Activated naive CD4-positive, alpha-beta T cell (primary cell): ENCODE measurements at places on chromosomes 2 and 18.

- DNase-seq: no peak
These were observed 95.3 kb downstream of the EVA1A start for GRCh38 chr2:75465317-75465984.

- DNase-seq: no peak
These were observed 17.0 kb downstream of the RTN4 start for GRCh38 chr2:55033076-55033742.

GRCh38 chr2:25378731-25379490, 37.2 kb upstream of the DNMT3A start:
- DNase-seq: no peak

DNA sequence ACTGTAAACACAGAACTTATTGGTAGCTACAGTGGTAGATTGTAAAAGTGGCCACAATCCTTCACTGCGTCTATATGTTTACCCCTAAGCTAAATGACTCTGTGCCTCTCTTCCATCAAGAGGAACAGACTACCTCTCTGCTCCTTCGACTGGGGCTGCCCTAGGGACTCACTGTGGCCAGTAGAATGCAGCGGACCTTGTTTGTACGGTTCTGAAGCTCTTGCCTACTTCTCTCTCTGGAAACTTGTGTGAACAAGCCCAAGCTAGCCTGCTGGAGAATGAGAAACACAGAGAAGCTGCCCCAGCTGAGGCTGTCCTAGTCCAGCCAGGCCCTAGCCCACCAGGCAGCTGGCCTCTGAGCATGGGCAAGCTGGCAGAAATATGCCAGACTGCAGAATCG, 140.8 kb upstream of the SLC1A4 start:
- DNase-seq: no peak

DNA sequence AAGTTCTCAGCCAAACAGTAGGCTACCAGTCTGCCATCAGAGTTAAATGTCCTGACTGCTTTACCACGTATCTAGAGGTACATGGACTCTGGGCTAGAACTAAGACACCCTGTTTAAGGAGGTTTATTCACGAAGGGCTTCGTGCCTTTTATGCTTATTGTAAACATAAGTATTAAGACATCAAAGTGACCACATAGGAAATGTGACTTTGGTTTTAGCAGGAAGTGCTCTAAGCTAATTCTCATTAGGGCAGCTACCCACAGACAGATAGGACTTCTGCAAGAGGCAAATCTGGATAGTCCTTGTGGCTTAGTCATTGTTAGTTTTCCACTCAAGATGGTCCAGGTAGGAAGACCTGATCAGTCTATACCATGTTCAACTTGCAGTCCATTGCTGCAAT, 233.3 kb upstream of the MGAT5 start:
- no peak for DNase-seq

- no peak for DNase-seq
These were observed 25.1 kb upstream of the AAK1 start for GRCh38 chr2:69668598-69668997.

- DNase-seq: no peak
These were observed at the start of gene GULP1 for GRCh38 chr2:188291617-188292347. Gene GULP1, plus strand, starts transcription at chr2:188291874. Its CDS starts 185,829 bp downstream, at chr2:188477703.

GRCh38 chr2:128601298-128602037, 282.8 kb upstream of the HS6ST1 start:
- no peak for DNase-seq

- DNase-seq: no peak
These were observed 9.5 kb upstream of the KDSR start for GRCh38 chr18:63376538-63376937.

GRCh38 chr2:178429336-178429735, 21.6 kb downstream of the PRKRA start:
- DNase-seq: no peak

- no peak for DNase-seq
These were observed 22.7 kb downstream of the RNF152 start for GRCh38 chr18:61870151-61870550.

DNA sequence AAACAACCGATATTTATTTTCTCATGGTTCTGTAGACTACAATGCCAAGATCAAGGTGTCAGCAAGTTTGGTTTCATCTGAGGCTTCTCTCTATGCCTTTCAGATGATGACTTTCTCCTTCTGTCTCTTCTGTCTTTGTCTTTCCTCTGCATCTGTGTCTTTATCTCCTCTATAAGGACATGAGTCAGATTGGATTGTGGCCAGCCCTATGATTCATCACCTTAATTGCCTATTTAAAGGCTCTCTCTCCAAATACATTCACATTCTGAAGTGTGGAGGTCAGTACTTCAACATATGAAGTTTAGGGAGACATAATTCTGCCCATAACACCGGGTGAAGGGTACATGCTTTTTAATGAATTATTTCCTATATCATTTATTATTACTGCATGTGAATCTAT, 71.2 kb upstream of the CNTNAP5 start:
- DNase-seq: no peak

- DNase-seq: no peak
These were observed 84.5 kb downstream of the PDK1 start for GRCh38 chr2:172640389-172640788.

- no peak for DNase-seq
These were observed 242.8 kb downstream of the KCNE4 start for GRCh38 chr2:223294756-223295155.

DNA sequence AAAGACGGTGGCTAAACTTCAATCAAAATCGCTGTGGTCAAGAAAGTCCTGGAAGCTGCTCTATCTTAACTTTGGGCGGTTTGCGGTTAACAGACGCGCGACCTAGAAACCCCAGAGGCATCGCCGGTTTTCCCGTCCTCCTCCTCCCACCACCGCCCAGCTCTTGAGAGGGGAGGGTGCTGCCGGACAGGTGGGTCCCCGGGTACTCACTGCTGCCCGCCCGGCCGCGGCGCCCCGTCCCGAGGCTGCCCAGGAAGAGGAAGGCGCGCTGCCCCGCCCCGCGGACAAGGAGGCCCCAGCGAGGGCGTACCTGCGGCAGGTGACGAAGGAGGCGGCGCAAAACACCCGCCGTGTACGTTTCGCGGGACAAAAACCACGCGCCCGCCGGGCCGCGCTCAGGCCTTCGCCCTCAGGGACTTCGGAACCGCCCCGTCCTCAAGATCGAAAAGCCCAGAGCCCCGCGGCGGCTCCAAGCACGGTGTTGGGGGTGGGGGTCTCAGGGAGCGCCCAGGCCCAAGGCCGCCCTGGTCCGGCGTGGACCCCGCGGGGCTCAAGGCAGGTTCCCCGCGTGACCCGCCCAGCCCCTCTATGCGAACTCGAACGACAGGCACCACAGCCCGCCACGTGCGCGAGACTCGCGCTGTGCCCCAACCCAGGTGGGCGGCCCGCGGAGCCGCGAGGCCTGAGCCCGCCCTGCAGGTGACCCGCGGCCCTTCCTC, at the start of gene SH3YL1:
Gene SH3YL1 (minus strand): TSS at position 259 of the 719 bp plus-strand sequence. CDS start 48 bp downstream, at position 211.
- DNase-seq: peak; percentile 42

- no peak for DNase-seq
These were observed 644.6 kb upstream of the RAB6C start for GRCh38 chr2:129334696-129335410.

- no peak for DNase-seq
These were observed 221.6 kb downstream of the RBM43 start for GRCh38 chr2:151040039-151040438.

- DNase-seq: no peak
These were observed 28.3 kb downstream of the MYO7B start for GRCh38 chr2:127563458-127564428.

- no peak for DNase-seq
These were observed 16.0 kb downstream of the EPG5 start for GRCh38 chr18:45951016-45951714.

- no peak for DNase-seq
These were observed 743.6 kb downstream of the RNF144A start for GRCh38 chr2:7660816-7661215.

DNA sequence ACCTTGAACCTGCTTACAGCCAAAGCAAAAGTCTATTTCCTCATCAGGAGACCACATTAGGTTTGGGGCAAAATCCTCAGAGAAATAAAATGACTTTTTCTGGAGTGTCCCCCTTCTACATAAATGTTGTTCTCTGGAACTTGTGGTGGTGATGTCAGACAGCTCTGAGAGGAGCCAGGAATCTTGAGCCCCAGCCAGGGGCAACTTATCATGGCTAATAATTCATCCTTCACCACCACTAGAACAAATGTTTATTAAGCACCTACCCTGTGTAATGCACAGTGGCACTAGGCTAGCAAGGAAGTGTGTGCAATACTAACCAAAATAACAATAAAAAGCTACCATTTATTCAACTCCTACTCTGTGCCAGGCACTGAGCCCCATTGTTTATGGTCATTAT, 9.0 kb upstream of the BMP10 start:
- no peak for DNase-seq

DNA sequence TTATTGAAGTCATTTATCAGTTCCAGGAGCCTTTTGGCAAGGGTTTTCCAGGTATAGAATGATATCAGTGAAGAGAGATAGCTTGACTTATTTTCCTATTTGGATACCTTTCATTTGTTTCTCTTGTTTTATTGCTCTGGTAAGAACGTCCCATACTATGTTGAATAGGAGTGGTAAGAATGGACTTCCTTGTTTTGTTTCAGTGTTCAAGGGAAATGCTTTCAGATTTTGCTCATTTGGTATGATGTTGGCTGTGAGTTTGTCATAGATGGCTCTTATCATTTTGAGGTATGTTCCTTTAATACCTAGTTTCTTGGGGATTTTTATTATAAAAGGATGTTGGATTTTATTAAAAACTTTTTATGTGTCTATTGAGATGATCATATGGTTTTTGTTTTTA, 87.1 kb upstream of the EPAS1 start:
- DNase-seq: no peak

DNA sequence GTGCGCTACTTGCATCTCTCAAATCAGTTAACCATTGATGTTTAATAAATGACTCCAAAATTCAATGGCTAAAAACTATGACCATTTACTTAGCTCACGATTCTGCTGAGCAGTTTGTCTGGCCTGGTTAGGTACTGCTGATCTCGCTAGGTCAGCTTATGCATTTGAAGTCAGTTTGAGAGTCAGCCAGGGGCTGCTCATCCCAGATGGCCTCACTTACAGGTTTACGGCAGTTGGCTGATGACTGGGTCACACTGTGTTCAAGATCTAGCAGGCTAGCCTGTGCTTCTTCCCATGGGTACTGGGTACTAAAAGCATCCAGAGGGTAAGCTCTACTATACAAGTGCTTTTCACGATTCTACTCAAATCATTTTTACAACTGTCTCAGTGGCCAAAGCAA, 122.1 kb downstream of the DLGAP1 start:
- DNase-seq: no peak

DNA sequence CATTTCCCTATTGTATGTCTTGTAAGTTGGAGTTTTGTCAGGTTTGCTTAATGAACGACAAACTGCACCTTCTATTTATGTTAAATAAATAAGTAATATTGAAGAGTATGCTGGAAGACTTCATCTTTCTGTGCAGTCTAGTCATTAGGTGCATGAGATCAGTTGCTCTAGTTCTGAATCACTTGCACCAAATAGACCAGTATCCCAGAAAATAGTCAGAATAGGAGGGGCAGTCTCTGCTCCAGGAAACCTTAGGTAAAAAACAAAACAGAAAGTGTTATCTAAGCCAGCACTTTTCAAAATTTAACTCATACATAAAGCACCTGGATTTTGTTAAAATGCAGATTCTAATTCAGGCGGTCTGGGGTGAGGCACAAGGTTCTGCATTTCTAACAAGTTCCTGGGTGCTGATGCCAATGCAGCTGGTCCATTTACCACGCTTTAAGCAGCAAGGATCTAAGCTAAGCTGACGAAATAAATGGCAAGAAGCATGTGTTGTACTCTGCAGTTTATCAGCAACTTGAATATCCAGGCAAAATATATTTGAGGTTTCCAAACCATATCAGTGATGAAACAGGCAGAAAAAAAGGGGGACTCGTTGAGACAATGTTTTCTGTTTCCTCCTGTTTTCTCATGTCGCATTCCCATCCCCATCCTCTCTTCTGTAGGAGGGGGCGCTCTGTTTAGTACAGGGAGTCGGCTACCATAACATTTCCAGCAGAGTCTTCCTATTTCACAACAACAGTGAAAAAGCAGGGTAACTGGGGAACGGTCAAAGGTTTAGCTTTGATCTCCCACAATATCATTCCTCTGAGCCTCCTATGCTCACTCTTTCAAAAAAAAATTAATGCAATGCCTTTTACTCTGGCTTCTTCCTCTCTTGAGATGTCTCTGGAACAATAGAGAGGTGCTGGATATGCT, 106.4 kb downstream of the MBD2 start:
- DNase-seq: no peak

GRCh38 chr2:195428673-195429072, 228.4 kb upstream of the SLC39A10 start:
- DNase-seq: no peak

DNA sequence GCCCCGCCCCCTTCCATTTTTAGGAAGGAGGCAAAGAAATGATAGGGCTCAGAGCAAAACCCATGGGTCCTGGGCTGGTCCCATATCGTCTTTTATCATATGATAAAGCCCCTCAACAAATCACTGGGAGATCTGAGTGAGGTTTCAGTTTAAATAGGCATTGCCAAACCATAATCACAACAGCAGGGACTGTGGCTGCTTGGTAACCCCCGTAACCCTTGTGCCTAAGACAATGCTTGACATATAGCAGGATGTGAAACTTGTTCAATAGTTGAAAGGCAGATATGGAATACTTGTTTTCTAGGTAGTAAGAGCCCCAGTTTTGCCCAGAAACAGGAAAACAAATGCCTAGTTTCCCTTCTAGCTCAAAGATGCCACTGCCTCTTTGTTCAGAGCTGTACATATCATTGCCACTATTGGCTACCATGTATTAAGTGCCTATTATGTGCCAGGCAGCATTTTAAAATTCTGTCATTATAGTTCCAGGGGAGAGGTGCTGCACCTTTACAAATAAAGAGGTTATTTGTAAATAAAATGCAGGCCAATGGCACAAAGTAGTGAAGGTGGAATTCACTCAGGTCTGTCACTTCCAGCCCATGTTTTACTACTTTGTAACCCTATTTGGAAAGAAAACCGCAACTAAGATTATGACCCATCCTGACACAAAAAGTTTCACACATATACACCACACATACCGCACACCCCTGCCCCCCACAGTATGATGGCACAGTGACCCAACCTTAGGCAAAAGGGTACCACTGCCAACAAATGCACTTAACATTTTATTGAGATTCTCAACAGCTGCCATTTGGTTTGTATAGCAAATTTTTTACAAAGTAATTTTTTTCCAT, 14.2 kb downstream of the NAGK start:
- DNase-seq: no peak

GRCh38 chr2:120964819-120965218, 229.2 kb downstream of the GLI2 start:
- DNase-seq: no peak

GRCh38 chr2:213923543-213923942, 487.3 kb upstream of the VWC2L start:
- no peak for DNase-seq

- no peak for DNase-seq
These were observed 101.4 kb downstream of the TNS1 start for GRCh38 chr2:217901400-217901799.

- DNase-seq: no peak
These were observed 128.3 kb upstream of the ARHGAP28 start for GRCh38 chr18:6601241-6601640.
